ENCODE measurements at places on chromosomes 2 and 18.

GRCh38 chr2:157245846-157246764, 11.4 kb upstream of the GALNT5 start:
- DNase-seq, result no peak

DNA sequence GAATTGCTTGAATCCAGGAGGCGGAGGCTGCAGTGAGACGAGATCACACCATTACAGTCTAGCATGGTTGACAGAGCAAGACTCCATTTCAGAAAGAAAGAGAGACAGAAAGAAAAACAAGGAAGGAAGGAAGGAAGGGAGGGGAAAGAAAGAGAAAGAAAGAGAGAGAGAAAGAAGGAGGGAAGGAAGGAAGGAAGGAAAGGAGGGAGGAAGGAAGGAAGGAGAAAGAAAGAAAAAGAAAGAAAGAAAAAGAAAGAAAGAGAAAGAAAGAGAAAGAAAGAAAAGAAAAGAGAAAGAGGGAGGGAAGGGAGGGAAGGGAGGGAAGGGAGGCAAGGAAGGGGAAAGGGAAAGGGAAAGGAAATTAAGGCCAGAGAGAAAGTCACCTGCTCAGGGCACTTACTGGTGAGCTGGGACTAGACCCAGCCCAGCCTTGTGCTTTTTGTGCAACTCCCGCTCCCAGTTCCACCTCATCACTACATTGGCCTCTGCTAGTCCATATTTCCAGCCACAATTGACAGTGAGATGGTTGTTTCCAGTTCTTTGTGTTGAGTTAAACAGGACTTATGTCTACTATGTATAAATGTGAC, 35.7 kb downstream of the MOGAT1 start:
- DNase-seq, result no peak

DNA sequence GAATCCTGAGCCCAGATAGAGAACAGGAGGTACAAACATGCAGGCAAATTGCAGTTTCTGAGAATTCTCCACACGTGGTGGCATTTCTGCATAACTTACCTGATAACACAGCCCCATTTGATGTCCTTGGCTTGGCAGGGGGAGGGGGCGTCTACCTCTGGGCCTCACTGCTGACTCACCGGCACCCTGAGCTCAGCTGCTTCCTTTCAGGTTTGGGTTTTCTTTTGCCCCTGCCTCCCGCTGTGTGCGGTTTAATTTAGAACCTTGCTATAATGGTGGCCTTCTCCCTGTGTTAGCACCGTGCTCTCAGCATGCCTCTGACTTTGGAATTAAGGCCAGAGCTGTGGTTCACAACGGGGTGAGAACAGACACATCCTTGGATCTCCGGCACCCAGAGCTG, 4.4 kb downstream of the CTIF start:
- DNase-seq, result no peak

GRCh38 chr2:84443477-84443876, 15.6 kb downstream of the SUCLG1 start:
- no peak for DNase-seq
